Fibroblast of mammary gland (primary cell): ENCODE measurements at places on chromosomes 12 and 14.
A peak's percentile ranks its signal among the peaks of the same experiment; 100 is the strongest.

DNA sequence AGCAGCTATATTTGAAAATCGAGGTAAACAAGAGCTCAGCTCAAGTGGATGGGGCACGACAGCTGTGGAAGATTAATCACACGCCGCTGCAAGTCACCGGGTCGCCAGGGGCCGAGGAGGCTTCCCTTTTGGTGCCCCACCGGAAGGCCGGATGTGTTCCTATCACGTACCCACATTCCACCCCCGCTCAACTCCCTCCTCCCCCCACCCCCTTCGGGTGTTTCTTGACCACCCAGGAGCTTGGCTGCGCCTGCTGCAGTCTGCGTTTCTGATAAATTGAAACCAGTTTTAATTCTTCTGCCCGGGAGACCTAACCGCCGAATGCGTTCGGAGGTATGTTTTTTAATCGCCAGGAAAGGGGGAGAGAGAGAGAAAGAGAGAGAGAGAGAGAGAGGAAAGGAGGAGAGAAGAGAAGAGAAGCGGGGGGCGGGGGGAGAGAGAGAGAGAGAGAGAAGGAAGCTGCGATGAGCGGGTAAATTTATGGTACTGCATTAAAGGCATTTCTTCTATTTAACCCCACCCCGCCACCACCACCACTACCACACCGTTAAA is 1.8 kb downstream of the SLC8A3 start:
- DNase-seq = no peak

GRCh38 chr12:72025524-72025923 is 86.9 kb downstream of the TPH2 start:
- DNase-seq = no peak

DNA sequence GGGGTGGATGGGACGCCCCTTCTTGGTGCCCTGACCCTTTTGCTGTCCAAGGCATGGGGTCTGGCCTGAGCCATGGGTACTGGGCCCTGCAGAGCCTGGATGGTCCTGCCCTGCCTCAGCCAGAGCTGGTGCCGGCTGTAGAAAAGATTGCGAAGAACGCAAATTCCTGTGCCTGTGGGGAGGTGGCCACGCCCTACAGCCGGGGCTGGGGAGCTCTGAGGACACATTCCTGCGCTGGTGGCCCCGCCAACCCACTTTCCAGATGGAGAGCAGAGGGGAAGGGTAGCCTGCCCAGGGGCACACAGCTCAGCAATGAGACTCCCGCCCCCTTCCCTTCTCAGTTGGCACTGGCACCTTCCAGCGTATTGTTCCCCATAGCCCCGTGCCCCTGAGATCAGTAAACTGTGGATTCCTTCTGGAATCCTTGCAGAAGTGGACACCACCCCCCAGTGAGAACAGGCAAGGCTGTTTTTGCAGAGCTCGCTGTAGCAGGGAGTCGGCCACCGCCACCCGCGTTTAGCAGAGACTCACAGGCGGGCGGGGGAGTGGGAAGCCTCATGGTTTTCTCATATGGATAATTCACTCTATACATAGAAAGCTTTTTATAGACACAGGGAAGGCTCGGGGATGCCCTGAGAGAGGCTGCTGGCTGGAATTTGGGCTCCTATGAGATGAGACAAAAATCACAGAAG is 8.6 kb downstream of the INF2 start:
- no peak for DNase-seq

DNA sequence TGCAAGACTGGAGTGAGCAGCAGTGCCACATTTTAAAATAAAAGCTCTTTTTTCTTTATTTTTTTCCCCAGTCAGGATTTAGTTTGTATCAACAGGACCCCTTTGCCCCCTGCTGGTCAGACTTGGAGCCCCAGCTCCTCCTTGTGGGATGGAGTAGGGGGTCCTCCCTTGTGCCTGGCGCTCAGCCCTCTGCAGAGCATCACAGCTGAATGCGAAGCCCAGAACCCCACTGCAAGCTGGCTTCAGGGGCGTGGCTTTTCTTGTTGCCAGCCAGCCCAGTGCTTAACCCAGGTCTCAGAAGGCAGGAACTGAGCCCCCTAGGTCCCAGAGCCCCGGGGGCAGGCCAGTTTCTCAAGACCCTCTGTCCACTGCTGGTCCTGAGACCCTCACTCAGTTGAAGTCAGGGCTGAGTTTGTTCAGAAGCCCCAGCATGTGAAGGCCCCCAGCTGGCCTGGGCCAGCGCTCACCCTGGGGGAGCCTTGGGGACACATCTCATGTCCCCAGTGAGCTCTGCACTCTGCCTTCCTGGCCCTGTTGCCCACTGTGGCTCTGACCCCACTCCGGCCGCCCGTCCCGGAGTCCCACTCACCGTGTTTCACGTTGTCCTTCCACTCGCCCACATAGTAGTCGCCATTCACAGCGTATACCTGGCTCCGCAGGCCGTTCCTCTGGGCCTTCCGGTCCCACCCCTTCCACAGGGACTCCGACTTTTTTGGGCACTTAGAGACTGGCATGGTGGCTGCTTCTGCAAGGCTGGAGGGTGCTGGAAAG is 519 bp downstream of the MORN3 start:
- DNase-seq = peak; percentile 38

DNA sequence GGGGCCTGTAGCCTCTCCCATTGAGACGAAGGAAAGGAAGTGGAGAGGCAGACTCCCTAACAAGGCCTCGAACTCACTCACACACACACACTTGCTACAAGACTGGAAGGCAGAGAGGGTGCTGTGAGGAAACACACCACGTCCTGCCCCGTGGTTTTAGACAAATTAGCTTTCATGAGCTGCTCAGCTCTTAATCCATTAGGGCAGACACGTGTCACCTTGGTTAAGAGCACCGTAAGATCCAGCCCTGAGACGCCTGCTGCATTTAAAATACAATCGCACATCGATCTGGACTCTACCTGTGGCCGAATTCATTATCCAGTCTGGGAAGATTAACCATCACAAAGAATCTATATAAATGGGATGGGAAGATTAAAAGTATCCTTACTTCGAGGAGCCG is 72.0 kb downstream of the RIMBP2 start:
- DNase-seq = no peak

DNA sequence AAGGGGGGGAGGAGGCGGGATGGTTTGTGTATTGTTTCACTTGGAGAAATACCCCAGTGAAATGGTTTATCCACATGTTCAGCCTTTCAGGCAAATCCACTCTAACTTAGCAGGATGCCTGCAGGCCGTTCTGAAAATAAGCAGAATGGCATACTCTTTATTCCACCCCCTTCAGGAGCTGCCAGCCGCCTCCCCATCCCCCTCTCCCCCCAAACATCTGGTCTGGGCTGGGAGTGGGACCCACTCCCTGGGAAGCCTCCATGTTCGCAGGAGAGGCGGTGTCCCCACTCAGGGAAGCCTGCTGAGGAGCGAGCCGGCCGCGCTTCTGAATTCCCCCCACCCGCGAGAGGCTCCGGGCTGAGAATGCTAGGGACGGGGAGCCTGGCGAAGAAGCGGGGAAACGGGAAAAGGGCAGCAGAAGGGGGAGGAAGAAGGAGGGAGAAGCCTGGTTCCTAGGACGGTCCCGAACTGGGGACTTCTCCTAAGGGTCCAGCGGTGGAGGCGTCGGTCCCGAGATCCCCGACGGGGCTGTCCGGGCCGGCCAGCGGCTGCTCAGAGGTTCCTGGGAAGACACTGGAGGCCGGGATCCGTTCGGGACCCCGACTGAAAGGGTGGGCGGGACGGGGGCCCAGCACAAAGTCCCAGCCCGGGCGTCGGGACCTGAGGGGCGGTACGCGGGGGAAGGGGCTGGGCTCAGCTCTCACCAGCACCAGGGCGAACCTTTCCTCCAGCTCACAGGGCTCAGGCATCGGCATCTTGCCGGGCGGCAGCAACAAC is 666 bp downstream of the FMNL3 start:
- DNase-seq = peak; percentile 33

- DNase-seq = peak; percentile 44
These were observed 54.6 kb downstream of the NUAK1 start for GRCh38 chr12:106084014-106084671.

GRCh38 chr12:18570543-18570942 is 167.3 kb downstream of the PLCZ1 start:
- no peak for DNase-seq

DNA sequence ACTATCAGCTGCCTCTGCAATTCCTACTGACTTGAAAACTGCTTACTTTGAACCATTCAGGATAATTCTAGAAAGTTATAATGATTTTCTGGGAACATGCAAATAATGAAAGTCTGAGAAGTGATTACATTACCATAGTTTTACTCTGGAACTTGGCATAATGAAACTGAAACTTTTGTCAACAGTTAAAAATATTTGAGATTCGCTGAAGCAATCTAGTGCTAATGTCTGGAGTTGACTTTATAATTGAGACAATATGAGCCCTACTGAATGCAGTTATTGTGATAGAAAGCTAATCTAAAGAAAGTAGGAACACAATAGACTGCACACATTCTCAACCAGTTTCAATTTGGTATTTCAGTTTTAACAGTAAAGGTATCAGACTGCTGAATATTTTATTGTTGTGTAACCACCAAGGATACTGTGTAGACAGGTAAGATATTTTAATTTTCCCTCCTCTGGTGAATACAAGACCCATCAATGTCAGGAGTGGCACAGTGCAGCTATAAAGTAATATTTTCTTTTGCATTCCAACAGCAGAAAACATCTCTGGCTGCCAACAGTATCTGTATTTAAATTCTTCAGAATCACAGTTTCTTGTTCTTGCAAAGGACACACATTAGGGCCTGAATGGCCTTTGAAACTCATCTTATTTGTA is 483.5 kb downstream of the ATP23 start:
- DNase-seq = peak; percentile 20

DNA sequence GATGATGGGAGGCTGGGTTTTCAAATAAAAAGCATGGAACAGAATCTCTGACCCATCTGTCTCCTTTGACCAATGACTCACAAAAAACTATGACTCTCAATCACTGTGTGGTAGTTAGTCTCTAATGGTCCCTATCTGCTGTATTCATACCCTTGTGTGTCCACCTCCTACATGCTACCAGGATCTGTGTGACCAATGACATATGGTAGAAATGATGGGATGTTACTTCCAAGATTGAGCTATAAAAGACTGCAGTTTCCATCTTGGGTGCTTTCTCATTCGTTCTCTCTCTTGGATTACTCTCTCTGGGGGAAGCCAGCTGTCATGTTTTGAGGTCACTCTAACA is 144.7 kb upstream of the BTG1 start:
- peak; percentile 56 for DNase-seq

DNA sequence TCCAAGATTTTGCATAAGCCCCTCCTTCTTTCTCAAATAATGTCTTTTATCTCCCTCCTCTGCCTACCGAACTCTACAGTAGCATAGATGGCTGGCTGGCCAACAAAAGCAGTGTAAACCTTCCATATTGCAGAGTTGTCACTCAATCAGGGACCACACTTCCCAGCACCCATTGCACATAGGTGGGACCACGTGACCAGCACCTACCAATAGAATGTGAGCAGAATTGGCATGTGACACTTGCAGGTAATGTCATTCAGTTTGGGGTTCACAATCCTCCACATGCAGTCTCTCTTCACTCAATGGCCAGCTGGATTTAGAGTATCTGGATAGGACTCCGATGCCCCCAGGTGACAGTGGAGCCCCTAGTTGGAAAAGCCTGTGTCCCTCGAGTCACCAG is 190.3 kb upstream of the CRY1 start:
- no peak for DNase-seq

DNA sequence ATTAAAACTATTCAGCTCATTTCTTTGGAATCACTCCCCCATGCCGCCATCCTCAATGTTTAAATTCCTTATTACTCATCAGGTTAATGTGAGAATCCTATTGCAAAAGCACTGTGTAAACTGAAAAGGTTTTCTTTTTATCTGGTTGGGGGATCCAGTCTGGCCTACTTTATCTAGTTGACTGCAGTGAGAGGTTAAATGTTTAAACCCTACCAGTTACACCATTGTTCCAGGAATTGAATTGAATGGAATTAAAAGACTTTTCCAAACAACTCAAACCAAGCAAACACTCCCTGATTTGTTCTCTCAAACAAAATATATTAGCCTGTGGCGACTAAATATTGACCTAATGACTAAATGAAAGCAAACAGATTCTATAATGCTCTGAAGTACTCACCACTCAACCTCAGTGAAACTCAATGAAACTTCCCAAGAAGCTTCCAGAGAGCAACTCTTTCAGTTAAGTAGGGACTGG is 100.5 kb downstream of the VEZT start:
- peak; percentile 66 for DNase-seq

GRCh38 chr14:93954900-93955849 is 21.2 kb downstream of the ASB2 start:
- no peak for DNase-seq

GRCh38 chr12:22740656-22741355 is 115.8 kb downstream of the ETNK1 start:
- DNase-seq = no peak

DNA sequence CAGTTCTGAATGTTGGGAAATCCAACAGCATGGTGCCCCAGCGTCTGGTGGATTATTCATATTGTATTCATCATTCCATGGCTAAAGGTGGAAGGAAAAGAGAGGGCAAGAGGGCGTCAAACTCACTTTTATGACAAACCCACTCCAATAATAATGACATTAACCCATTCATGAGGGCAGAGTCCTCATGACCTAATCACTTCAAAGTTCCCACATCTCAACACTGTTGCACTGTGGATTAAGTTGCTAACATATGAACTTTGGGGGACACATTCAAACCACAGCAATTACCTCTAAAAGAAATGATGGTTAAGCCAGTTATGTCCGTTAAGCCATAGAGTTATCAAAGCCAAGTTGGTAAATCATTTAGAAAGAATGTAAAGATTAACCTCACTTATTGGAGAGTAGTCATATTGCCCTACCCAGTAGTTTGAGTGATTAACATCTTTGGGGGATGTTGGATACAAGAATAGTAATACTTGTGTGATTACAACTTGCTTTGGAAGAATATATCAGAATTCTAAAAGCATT is 212.4 kb upstream of the FLRT2 start:
- peak; percentile 52 for DNase-seq

DNA sequence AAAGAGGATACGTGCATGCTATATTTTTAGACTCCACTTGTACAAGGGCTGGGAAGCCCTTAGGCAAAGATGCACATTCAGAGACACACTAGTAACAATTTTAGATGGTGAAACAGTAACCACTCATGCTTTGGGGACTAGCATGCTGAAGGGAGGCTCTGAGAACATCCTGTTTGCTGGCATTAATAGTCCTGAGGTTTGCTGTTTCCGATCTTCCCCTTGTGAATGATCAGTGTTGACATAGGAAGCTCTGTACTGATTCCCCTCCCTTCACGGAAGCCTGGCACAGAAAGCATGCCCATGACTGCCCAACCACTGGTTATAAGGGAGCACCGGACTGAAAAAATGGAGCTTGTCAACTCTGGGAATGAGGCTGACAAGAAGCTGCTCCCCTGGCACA is 164.6 kb downstream of the GCH1 start:
- DNase-seq = no peak

- DNase-seq = no peak
These were observed 26.9 kb downstream of the TMTC1 start for GRCh38 chr12:29756741-29757390.

GRCh38 chr14:54622192-54622958 is 55.4 kb downstream of the SAMD4A start:
- no peak for DNase-seq

GRCh38 chr14:94427016-94427613 is 25.5 kb downstream of the SERPINA11 start:
- no peak for DNase-seq

- no peak for DNase-seq
These were observed 69.2 kb upstream of the PSMA6 start for GRCh38 chr14:35222872-35223466.

- peak; percentile 96 for DNase-seq
These were observed 6.3 kb upstream of the MLXIP start for GRCh38 chr12:122072031-122072970.
